Stimulated activated CD8-positive, alpha-beta memory T cell treated with anti-CD3 and anti-CD28 coated beads, Interleukin-7, amount 100 ng/mL, for 48 hours (primary cell): ENCODE measurements at places on chromosomes 1 and 21.

- DNase-seq: no peak
Observed at GRCh38 chr1:62528015-62528414, 69.3 kb upstream of the ANGPTL3 start.

DNA sequence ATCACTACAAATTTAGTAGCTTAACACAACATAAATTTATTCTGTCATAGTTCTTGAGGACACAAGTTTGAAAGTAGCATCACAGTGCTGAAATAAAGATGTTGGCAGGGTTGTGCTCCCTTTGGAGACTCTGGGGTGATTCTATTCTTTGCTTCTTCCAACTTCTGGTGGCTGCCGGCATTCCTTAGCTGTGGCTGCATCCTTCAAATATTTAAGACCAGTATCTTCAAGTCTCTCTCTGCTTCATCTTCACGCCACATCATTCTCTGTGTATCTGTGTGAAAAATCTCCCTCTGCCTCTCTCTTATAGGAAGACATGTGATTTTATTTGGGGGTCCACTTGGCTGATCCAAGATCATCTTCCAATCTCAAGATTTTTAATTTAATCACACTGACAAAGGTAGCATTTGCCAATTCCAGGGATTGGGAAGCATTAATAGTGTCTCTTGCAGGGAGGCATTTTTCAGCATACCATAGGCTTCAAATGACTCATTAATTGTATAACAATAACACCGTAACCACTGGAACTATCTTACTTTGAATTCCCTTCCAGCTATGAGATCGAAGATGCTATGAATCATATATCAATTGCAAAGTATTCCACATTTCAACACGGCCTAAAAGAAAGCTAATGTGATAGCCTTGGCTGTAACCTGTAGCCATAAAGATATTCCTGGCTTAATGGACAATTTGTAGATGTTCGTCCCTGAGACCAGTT is 74.6 kb downstream of the DPT start:
- no peak for DNase-seq

GRCh38 chr1:86460998-86461397 is 7.7 kb upstream of the CLCA1 start:
- DNase-seq: no peak

- DNase-seq: no peak
Observed at GRCh38 chr1:203057911-203058675, 27.7 kb downstream of the MYOG start.

DNA sequence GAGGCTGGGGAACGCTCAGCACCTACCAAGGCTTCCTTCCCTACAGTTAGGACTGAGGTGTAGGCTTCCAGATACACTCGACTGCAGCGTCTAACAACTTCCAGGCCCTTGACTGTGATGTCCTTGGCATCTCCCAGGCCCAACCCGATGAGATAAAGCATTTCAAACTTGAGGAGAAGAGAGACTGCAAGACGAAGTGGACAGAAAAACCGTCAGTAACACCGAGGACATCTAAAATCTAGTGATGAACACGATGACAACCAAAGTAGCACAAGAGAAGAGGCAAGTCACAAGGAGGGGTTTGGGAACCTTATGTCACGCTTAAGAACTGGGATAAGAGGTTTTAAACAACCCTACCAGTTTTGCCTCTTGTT is 314 bp downstream of the DPH5 start:
- DNase-seq: no peak

DNA sequence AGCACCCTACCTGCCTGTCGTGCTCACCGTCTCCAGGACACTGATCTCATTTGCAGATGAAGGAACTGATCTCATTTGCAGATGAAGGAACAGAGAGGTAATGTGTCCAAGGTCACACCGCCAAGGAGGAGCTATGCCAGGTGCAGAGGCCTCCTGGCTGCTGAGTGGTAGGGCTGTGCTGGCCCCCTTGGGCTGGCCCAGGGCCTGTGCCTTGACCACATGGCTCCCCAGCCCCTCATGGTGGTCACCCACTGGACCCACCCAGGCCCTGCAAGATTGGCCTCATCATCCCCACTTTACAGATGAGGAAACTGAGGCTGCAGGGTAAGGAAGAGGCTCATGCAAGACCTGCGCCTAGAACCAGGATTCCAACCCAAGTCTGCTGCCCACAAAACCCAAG is 628.3 kb downstream of the MATN1 start:
- no peak for DNase-seq

GRCh38 chr1:235923466-235924021 is 56.8 kb upstream of the LYST start:
- DNase-seq: no peak

DNA sequence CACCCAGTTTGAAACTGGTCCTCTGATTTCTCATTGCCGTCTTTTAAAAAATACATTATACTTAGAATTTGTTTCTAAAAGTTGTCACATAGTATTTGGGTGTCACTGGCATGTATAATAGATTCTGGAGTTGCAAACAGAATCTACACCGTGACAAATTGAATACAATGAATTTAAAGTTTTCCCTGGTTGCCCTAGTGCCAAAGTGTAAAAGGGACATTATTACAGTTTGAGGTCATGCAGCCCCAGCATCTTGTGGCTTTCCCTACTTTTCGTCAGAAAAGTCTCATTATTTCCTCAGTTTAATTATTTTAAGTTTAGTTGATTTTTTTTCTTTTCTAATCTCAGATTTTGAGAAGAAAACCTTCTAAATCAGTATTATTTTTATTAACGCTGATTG is 155.9 kb downstream of the DISP1 start:
- no peak for DNase-seq

DNA sequence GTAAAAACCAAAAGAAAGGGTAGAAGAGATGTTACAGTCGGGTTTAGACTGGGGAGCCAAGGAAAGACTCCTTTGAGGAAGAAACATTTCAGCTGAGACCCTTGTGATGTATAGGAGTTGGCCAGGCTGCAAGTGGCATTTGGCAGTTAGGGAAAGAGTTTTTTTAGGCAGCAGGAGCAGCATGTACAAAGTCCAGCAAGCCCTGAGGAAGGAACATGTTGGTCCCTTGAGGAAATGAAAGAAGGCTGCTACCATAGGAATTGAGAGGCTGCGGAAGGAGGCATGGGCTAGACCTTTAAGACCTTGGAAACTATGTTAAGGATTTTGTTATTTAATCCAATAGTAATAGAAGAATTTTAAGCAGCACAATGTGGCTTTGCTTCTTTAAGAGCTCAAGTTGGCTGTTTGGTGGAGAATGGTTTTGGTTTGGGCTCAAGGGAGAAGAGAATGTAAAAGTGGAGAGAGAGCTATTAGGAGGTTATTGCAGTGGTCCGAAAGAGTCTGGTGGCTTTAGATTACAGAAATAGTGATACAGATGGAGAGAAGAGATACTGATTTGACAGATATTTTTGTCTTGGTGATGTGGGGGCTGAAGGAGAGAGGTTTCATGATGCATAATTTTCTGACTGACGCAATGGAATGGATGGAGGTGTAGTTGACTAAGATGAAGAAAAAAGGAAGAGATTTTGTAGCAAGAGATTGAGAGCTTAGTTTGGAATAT is 26.6 kb downstream of the SMAP2 start:
- no peak for DNase-seq

DNA sequence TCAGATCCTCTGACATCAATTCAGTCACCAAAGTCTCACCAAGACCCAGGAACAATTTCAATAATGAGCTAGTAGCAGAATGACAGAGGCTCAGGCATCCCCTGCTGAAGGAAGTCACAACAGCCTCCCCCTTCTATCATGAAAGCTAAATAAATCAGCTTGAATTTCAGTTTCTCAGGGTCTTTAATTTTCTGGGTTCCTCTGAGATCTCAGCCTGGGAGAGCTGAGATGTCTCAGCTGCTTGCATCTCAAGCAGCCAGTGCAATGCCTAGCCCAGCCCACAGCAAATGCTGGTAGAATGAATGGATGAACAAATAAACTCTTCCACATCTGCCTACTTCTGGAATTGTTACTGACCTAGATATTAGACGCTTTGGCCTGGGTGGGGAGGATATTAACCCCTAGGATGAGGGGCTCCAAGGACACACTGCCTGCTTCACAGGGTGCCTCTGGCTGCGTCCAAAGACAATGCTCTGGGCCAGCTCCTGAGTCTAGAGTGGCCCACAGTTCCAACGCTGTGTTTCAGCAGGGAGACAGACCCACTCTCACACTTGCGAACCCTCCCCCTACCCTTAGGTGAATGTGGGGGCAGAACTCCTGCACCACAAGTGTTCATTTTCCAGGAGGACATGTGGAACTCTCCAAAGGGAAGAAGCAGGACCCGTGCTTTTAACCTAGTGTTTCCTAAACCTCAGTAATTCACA is 11.2 kb upstream of the LORICRIN start:
- DNase-seq: no peak

- no peak for DNase-seq
Observed at GRCh38 chr1:19079541-19080472, 123.3 kb upstream of the IFFO2 start.

- no peak for DNase-seq
Observed at GRCh38 chr1:184605941-184606340, 148.7 kb downstream of the EDEM3 start.

DNA sequence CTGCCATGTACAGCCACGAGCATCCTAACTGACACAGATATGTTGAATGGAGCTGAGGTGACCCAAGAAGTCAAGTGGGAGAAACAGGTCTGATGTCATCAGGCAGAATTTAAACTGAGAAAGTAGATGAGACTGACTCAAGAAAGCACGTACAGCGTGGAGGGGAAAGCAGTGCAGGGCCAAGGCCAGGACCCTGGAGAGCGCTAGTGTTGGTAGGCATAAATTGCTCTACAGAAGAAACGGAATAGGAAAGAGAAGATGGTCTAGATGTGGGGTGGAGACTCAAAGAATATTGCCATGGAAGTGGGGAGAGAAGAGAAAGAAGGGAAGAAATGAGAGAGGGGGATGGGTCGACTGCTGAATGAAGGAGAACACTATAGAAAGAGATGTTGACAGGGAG is 45.3 kb upstream of the GJB5 start:
- no peak for DNase-seq

- no peak for DNase-seq
Observed at GRCh38 chr1:11384170-11384554, 94.8 kb upstream of the DISP3 start.

DNA sequence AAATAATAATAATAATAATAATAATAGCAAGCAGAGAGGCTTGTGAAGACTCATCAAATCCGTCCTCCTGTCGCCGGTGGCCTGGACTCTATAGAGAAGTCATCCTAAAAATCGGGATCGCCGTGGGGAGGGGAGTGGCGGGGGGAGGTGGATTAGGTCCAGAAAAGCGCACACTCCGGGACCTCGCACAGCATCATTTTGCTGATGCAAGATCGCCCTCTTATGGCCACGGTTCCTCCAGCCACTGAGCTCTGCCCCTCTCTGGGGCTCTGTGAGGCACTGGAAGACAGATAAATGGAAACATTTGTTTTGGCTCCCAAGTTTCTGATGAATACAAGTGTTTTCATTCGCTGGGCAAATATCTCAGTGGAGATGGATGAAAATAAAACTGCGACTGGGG is 612.0 kb downstream of the MATN1 start:
- no peak for DNase-seq

DNA sequence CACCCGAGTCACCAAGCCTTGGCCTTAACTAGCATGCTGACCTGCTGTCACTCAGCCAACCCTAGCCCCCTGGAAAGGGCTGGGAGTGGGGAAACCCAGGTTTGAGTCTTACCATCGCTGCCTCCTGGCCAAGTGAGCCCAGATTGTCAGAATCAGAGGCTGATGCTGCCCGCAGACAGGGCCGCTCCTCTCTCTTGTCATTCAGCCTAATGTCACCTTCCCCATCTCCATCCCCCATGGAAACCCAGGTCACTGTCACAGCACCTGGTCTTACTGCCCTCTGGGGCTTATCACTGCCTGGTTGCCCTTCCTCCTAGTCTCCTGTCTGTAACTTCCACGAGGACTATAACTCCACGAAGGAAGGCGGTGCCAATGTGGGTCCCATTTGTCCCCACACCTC is 53.6 kb upstream of the CASZ1 start:
- DNase-seq: no peak

GRCh38 chr1:89356658-89357400 is 7.0 kb upstream of the GBP6 start:
- no peak for DNase-seq

GRCh38 chr1:214645712-214646111 is 42.7 kb downstream of the CENPF start:
- DNase-seq: no peak

GRCh38 chr1:20138346-20138745 is 777 bp upstream of the PLA2G2F start:
- DNase-seq: no peak

DNA sequence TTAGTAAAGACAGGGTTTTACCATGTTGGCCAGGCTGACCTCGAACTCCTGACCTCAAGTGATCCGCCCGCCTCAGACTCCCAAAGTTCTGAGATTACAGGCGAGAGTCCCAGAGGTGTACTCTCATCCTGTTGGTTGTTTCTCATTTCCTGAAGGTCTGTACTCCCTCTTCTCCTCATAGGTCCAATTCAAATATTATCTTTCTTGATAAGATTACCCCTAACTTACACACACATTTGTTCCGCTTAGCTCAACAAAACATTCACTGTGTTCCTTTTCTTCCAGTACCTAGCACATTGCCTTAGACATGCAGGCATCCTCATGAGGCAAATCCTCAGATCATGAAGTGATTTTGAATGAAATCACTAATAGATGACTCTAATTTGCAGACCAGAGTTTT is 72.4 kb upstream of the SSX2IP start:
- DNase-seq: no peak

- no peak for DNase-seq
Observed at GRCh38 chr1:89355056-89355455, 8.8 kb upstream of the GBP6 start.

- no peak for DNase-seq
Observed at GRCh38 chr21:34363733-34364132, at the start of gene KCNE2. Gene KCNE2 (plus strand): TSS chr21:34364006. CDS start chr21:34370479, 6,473 bp downstream.

DNA sequence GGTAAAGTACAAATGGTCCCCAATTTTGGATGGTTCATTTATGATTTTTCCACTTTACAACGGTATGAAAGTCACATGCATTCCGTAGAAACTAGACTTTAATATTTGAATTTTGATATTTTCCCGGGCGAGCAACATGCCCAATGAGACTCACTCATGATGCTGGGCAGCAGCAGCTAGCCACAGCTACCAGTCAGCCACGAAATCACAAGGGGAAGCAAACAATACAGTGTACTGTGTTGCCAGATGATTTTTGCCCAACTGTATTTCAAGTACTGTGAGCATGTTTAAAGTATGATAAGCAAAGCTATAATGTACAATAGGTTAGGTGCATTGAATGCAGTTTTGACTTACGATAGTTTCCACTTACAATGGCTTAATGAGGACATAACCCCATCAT is 266.8 kb downstream of the VAV3 start:
- no peak for DNase-seq
